Right kidney (tissue), 9 donors: ENCODE measurements at places on chromosomes 2 and 18.
A peak's percentile ranks its signal among the peaks of the same experiment; 100 is the strongest.

- no peak for DNase-seq
Measured at GRCh38 chr2:69190743-69191404, 177.9 kb downstream of the ANTXR1 start.

- DNase-seq = no peak
Measured at GRCh38 chr2:177783835-177784744, 288.5 kb downstream of the PDE11A start.

DNA sequence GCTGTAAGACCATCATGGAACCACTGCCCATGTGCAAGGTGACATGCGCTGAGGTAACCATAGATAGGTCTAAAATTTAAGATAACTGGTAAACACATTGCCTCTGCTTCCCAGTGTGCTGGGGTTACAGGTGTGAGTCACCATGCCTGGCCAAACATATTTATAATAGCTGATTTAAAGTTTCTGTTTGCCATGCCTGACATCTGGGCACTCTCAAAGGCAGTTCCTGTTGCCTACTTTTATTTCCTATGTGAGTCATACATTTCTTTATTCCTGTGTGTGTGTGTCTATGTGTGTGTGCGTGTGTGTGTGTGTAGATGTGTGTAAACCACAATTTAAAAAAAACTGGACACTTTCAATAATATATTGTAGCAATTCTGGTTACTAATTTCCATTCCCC lies 415.2 kb upstream of the NETO1 start:
- DNase-seq = no peak

DNA sequence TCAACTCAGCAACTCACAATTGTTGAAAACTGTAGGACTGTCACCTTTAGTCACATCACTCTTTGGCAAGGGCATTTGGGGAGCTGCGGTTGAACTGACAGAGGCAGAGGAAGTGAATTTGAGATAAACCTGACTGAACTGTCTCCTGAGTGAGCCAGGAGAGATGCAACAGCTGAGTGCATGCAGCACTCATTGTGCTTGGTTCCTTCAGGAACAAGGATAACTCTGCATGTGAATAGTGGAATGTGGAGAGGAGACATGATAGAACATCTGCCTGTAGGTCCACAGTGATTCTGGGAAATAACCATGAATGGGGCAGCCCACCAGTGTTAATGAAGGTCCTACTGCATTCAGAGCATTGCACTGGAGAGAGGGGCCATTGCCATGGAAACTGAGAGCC lies 494.7 kb downstream of the STK39 start:
- no peak for DNase-seq

DNA sequence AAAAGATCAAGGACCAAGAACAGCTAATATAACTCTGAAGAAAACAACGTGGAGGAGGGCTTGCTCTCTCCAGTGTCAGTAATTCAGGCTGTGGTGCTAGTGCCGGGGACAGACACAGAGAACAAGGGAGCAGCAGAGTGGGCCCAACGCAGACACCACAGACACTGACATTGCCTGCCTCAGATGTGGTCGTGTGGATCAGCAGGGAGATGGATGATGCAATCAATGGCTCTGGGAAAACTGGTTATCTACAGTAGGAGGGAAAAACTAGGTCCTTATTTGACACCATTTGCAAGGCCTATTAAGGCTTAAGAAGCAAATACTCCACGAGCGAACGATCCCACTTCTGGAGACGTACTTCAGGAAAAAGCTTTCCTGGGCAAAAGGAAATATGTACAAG lies 36.1 kb downstream of the HDLBP start:
- DNase-seq = no peak

- no peak for DNase-seq
Measured at GRCh38 chr2:201344663-201345366, 12.3 kb downstream of the FLACC1 start.

DNA sequence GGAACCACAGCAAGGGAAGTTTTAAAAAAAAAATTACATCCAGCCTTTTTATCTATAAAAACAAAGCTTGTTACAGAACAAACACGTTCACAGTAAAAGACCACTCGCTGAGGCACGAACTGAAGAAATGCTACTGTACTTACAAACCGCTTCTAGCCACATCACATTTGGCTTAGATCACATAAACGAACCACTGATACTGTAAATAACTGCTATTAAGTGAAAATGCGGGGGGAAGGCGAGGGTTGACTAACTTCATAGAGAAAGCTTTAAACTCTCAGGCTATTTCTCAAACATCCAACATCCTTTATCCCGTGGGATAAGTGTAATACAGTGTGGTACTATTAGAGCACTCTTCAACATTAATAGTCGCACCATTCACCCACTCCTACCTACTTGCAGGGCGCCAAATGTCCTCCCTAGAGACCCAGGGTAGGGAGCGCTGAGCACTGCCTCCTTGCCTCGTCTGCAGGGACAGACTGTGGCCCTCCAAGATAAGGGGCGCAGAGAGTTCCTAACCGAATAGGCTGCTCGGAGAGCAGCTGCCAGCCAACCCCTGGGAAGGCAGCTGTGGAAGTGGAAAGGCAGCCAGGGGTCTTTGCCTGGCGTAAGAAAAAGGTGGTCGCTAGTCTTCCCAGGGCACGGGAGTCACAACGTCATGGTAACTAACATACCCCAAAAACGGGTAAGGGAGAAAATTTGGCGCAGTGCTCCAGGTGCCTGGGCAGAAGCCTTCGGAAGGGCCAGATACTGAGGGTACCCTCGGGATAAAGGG lies 854 bp downstream of the GPR155 start:
- no peak for DNase-seq

DNA sequence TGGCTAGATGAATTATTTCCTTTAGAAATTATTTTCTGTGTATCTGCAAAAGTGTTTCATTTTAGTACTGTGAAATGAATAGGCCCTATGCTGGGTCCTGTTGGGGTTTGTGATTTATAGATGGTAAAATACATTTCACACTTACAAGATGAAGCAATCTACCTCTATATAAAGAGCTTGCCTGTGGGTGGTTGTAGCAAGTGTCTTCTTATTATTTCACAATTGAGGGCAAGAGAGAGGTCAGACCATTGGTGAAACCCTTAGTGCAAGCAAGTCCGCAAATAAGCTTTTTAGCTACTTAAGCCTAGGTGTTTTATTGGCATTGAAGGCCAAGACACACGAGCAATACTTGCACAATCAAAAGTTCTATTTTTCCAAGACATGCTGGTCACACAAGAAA lies 153.1 kb downstream of the FMNL2 start:
- DNase-seq = no peak

GRCh38 chr2:83899271-83899670 lies 559.8 kb downstream of the SUCLG1 start:
- no peak for DNase-seq

- DNase-seq = no peak
Measured at GRCh38 chr2:39567507-39567906, 98.2 kb upstream of the TMEM178A start.

GRCh38 chr18:39318462-39318861 lies 1752.9 kb upstream of the CELF4 start:
- no peak for DNase-seq

- DNase-seq = no peak
Measured at GRCh38 chr2:218271487-218271797, 1.1 kb downstream of the PNKD start.

DNA sequence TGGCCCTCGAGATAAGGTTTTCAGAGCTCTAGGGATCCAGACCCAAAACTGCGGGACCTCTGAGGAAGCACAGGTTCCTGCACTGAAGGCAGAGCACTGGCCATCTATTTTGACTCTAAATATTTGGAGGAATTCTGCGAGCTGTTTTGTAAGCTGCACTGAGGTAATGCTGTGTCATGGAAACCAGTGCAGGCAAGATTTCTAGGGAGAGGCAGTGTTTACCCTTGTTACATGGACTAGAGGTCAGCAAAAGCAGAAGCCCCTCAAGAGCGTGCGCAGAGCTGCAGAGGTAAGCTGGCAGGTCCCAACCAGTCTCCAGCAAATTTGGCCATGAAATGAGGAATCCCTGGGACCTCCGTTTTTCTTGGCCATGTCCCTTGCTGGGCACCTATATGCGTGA lies 137.3 kb downstream of the RNF152 start:
- no peak for DNase-seq

DNA sequence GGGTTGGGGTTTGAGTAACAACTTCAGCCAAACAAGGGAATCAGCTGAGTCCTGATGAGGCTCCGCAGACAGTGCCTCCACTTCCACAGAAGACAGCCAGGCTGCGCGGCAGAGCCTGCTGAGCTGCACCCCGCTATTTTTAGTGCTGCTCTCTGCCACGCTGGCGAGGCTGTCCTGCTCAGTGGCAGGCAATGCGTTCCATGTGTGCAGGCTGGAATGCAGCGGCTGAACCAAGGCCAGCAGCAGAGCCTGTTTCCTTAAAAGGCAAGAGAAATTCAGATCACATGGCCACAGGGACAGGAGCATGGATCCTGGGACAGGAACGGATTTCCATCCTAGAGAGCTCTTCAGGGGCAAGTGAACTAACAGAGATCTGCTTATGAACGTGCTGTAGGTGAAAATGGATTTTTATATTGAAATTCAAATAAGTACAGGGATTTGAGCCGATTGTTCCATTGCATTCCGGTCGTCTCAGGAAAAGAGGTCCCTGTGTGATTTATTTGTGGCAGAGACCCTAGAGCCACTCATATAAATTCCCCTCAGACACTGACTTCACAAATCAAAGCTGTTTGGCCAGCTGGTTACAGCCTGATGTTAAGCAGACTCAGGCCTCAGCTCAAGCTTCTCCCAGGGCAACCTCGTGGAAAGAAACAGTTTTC lies 98.7 kb downstream of the COL6A3 start:
- DNase-seq = peak; percentile 80

DNA sequence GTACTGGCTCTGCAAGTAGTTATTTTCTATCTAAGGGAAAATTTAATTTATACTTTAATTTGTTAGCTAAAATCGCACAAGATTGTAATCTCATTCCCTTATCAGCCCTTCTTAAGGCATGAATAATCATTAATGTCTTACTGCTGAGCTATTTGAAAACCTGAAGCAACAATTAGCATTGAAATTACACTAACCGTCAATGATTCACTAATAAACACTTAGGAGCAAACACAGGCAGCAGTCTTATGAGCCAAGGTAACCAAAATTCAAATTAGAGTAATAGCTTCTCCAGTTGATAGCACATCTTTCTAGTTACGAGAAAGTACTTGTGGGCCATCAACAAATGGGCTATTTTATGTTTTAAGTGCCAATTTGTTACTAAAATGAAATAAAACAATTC lies 1289.7 kb downstream of the LRP1B start:
- DNase-seq = no peak

DNA sequence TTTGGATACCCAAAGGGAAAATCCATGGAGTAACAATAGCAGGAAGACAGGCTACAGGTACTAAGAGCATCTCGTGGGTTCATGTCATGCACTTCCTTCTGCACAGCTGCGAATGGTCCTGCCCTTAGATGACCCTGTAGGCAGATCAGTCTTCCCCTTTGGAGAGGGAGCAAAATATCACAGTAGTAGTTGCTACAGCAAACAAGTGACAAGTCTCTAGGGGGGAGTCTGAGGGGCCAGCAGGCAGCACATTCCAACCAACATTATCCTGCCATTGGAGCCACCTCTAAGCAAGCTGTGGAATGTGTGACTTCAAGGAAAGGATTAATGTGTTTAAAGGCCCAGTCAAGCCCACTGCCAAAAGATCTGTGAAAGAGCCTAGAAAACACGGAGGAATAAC lies 273.2 kb upstream of the PARD3B start:
- no peak for DNase-seq

DNA sequence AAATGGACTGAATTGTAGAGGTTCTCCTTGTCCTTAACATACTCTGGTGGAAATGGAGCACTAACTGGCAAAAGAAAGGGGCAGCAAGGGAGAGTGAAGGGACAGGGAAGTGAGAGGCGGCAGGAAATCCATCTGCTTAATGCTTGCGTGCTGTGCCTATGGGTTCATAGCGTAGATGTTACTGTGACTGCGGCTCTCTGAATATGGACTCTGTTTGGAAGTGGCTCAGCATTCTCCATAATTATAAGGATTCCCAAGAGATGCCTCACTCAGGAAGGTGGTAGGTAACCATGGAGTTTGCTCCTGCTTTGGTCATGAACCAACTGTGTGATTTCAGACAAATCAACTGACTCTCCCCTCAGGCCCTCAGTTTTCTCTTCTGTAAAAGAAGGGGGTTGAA lies 50.0 kb downstream of the MYO3B start:
- no peak for DNase-seq

- DNase-seq = no peak
Measured at GRCh38 chr2:58875436-58875835, 634.3 kb upstream of the FANCL start.

- no peak for DNase-seq
Measured at GRCh38 chr2:3960106-3960505, 256.7 kb downstream of the DCDC2C start.

GRCh38 chr2:18799397-18799796 lies 210.0 kb upstream of the NT5C1B start:
- DNase-seq = no peak

GRCh38 chr18:4267641-4268040 lies 187.5 kb downstream of the DLGAP1 start:
- DNase-seq = no peak

GRCh38 chr18:33835419-33835818 lies 257.4 kb downstream of the ASXL3 start:
- no peak for DNase-seq

GRCh38 chr2:237626813-237627440 lies 460 bp upstream of the LRRFIP1 start:
- peak; percentile 72 for DNase-seq

DNA sequence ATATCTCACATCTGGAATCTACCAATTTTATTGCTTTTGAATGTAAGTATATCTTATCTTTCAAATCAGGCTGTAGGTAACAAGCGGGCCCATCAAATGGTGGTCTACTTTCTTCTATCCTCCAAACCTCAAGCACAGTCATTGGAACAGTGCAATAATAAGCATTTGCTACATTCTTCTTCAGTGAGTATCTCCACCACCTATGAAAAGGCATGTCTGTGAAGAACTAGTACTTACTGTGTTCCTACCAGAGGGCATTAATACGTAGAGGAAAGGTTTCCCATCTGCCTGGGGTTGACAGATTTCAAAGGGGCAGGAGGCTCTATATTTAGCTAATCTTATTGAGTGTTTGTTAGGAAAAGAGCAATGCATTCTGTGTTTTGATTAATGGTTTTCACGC lies 411.1 kb downstream of the NCKAP5 start:
- DNase-seq = no peak

- DNase-seq = no peak
Measured at GRCh38 chr2:203882551-203882950, 15.0 kb downstream of the CTLA4 start.

DNA sequence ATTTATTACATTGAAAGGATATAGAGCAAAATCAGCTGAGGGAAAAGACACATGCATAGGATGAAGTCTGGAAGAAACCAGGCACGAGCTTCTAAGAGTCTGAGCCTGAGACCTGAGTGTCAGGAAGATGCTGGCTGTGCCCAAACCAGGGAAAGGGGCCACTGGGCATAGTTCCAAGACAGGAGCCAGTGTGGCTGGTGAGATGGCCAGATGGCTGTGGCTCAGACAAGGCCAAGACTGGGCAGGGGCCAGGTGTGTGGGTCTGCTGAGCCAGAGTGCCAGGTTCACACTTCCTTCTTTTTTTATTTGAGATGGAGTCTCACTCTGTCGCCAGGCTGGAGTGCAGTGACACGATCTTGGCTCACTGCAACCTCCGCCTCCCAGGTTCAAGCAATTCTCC lies 95.5 kb upstream of the ATG16L1 start:
- no peak for DNase-seq
